IMR-90 (cell line): ENCODE measurements at places on chromosomes 2 and 18. TPM values are rescaled to one million over a fixed set of nuclear protein-coding genes. Genes with fewer than 3 reads are reported as not detected.

GRCh38 chr2:102979429-102979828 lies 217.6 kb downstream of the TMEM182 start:
- no peak for DNase-seq

DNA sequence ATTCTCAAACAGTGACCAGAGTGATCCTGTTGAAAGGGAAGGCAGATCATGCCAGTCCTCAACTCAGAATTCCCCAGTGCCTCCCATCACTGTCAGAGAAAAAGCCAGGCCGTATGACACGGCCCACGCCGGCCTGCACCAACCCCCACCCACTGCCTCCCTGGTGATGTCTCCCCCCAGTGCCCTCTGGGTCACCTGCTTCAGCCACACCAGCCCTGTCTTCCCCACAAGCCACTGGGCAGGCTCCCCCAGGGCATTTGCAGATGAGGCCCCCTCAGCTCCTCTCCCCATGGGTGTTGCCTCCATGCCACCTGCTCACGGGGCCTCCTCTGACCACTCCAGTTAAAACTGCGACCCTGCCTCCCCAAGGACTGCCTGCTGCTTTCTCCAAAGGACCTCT lies 169.8 kb downstream of the SH3RF3 start:
- no peak for DNase-seq

DNA sequence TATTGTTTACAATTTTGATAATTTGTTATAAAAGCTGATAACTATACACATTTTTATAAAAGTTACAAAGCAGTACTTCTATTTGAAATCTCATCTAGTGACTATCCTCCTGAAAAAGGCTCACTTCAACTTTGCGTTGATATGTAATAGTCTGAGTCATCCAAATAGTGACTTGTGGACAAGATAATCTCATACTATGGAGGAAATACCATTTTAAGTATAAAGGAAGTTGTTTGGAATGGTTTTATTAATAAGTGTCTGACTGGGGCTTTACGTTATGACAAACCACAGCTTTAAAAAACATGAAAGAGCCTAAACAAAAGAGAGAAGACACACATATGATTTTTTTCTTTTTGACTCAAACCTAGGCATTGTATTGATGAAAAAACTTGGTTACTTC lies 272.3 kb upstream of the COL3A1 start:
- peak; percentile 85 for DNase-seq

DNA sequence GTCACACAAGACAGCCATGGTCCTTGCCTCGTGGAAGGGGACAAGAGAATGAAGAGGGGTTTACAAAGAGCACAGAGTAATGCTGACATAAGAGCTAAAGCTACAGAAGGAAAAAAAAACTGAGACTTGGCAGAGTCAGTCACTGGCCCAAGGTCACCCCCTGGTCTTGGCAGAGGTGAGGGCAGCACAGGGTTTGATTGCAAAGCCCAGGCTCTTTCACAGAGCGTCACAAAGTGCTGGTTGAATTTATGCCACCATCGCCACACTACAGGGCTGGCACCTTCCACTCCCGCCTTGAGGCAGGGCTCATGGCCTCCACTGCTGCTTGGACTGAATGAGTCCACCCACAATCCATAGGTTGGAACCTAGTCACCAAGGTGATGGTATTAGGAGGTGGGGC lies 190.2 kb downstream of the INHBB start:
- no peak for DNase-seq

DNA sequence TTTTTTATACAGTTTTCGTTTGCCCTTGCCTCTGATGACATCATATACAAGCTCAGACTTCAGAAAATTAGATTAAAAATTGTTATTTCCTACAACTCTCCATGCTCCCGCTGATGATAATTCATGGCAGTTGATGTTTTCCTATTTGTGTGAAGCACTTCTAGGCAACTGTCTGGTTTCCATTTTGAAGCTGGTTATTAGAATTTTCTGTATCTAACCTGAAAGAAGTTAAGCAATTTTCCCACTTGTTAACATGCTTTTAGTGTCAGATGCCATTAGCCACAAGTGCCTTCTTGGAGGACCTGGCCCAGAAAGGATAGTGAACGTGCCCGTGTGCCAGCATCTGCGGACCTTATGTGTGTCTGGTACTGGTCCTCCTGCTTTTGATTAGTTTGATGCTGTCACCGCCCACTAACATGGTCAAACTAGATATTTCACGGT lies 347.6 kb upstream of the RAB12 start:
- no peak for DNase-seq

The C2orf80 gene
- total RNA-seq, result not detected in 2 replicates

The OTOS gene
- not detected in 2 replicates for total RNA-seq
